GM18507 (cell line): ENCODE measurements at places on chromosomes 6 and 20.

- no peak for DNase-seq
Observed at GRCh38 chr6:12001004-12001705, 11.0 kb upstream of the HIVEP1 start.

GRCh38 chr6:118186672-118187567, 279.9 kb downstream of the SLC35F1 start:
- DNase-seq, result no peak

DNA sequence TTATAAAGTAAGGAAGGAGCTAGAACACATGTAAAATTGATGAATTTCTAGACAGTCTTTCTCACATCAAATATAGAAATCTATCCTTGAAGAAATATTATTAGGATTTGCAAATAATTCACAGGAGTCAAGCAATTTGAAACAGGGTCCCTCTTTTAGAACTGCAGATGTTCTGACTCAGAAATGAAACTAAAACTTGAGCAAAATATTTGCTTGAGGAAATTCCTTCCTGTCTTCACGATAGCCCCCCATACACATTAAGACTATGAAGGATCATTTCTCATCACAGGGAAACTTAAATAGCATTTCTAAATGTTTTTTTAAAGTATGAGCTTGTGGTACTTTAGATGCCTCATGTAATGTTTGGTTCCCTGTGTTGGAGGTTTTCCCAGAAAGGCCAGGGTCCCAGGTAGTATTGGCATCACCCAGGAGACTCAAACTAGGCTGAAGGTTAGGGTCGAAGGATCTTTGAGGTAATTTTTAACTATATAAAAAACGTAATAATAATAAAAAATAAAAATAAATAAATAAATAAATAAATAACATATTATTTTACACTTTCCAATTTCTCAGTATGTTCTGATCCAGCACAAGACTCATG, 144.0 kb upstream of the TBX18 start:
- DNase-seq, result no peak

GRCh38 chr20:41524980-41525613, 93.1 kb downstream of the CHD6 start:
- DNase-seq, result no peak

DNA sequence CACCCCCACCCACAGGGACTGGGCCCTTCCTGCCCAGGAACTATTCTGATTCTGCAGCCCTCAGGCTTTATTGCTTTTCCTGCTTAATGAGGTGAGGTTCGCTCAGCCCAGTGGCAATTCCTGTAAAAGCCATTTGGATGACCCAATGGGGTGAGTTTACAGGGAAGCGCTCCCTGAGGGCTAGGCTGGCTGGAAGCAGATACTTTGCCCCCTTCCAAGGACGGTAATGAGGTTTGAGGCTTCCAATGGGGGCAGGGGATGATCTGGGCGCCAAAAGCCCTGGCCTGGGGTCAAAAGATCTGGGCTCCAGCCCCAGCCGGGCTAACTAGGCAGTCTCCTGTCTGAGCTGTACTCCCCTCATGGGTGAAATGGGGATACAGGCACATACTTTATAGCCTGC, 41.8 kb downstream of the RIPOR3 start:
- no peak for DNase-seq

- DNase-seq, result no peak
Observed at GRCh38 chr6:137271245-137272183, 52.3 kb upstream of the IFNGR1 start.
